GOT3 (cell line): ENCODE measurements at places on chromosomes 2 and 18.
A peak's percentile ranks its signal among the peaks of the same experiment; 100 is the strongest.

GRCh38 chr2:74507926-74508520 lies 528 bp upstream of the PCGF1 start:
- peak; percentile 34 for DNase-seq

- DNase-seq: no peak
Observed at GRCh38 chr2:44566059-44566458, 204.3 kb downstream of the CAMKMT start.

- DNase-seq: no peak
Observed at GRCh38 chr2:187232749-187233148, 215.3 kb downstream of the CALCRL start.

GRCh38 chr2:140177086-140177485 lies 1396.9 kb upstream of the NXPH2 start:
- DNase-seq: no peak

DNA sequence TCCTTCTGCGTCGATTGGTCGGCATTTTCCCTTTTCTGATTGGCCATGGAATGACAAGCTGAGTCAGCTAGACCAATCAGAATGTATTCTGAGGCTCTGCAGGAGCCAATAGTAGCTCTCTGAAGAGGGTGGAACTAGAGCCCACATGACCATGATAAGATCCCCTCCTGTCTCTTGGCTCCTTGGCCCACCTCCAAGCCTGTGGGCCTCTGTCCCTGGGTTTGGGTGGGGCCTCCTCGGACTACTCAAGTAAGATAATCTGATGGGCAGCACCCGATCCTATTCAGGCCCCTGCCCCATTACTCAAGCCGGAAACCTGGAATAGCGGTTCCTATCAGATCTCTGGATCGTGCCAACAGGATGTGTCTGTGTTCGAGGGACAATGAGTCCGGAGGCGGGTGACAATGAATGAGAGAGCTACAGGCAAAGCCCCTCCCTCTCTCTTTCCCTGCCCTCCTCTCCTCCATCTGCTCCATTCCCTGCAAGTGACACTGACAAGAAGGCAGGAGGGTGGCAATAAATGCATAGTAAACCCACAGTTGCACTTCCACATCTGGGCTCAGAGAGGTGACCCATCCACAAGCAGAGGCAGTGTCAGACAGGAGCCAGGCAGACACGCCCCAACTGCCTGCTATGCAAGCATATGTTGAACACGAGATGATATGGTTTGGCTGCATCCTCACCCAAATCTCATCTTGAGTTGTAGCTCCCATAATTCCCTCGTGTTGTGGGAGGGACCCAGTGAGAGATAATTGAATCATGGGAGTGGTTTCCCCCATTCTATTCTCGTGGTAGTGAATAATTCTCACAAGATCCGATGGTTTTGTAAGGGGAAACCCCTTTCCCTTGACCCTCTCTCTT lies 114.7 kb downstream of the TNS1 start:
- DNase-seq: no peak

GRCh38 chr2:230904856-230905447 lies 20.1 kb downstream of the GPR55 start:
- no peak for DNase-seq

- DNase-seq: no peak
Observed at GRCh38 chr2:237873897-237874551, 14.6 kb downstream of the RAMP1 start.

DNA sequence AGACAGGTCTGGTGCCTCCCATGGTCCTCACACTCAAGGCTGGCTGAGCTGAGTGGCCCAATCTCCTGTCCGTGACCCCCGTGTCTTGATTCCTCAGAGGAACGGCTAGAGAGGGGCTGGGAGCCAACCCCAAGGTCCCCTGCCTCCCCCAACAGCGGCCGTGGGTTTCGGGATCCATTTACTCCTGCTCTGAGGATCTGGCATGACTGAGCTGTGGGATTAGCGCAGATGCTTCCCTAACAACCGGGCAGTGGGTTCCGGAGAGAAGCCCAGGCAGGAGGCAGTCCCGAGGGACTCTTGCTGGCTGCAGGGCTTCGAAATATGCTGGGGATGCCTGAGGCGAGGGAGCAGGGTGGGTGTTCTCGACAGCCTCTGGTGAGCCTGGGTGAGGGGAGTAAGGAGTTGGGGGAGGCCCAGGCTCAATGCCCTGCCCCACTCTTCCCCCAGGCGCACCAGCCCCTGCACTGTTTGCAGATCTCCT lies 18.9 kb downstream of the GPR35 start:
- DNase-seq: no peak

- no peak for DNase-seq
Observed at GRCh38 chr18:58041633-58042032, 2.4 kb upstream of the NEDD4L start.

- no peak for DNase-seq
Observed at GRCh38 chr2:1633936-1634587, 110.3 kb downstream of the PXDN start.

- no peak for DNase-seq
Observed at GRCh38 chr2:235779444-235779896, 285.6 kb downstream of the AGAP1 start.

- DNase-seq: no peak
Observed at GRCh38 chr18:43079422-43079821, 36.1 kb downstream of the RIT2 start.

GRCh38 chr2:104944495-104944894 lies 90.6 kb downstream of the POU3F3 start:
- no peak for DNase-seq

DNA sequence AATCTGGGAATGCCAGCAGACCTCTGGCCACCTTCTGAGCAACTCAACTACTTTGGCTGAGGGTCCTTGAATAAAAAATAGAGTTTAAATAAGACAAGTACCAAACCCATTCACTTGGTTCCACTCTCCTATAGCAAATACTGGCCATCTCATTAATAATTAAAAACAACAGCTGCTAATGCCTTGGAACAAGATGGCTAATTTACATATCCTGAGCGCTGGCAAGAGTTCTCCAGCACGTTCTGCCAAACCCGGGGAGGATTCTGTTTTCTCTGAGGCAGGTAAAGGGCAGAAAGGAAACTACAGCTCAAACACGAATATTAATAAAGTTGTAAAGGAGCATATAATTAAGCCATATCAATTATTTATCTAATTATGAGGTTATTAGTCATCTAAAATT lies 1123.7 kb downstream of the TDRD15 start:
- no peak for DNase-seq

DNA sequence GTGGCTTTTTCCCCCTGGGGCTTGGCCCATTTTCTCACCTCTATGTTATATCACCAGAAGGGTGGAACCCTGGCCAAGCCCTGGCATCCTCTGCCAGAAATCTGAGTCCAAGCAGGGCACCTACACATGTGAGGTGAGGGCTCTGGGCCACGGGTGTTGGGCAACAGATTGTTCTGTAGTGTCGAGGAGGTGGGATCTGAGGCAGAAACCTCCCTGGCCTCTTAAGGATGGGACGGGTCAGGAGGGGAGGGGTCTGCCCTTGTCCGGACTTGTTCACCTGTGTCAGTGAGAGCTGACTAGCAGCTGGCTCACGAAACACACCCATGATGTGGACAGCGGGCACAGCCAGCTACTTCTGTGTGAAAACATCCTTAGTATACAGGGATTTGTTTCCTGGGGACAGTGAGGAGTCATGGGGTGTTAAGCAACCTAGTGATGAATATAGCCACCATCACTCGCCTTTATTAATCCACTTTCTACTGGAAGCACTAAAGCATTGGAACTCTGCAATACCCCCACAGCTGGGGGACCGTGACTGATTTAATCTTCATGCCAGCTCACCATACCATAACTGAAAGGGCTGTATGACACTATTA lies 35.6 kb downstream of the EPAS1 start:
- no peak for DNase-seq

GRCh38 chr2:112152476-112153178 lies 14.4 kb downstream of the FBLN7 start:
- no peak for DNase-seq

DNA sequence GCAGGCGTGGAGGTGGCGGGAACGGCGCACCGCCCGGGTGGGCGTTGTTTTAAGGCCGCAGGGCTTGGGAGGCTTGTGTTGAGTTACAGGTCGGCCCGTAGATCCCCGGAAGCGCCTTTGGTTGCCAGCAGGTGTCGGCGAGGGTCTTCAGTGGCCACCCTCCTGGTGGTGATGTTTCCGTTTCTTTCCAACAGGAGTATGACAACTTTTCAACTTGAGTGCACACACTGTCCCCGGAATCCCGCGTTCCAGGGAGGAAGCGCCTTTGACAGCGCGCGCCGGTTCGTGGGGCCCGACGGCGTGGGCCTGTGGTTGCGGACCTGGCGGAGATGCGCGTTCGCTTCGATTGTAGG lies 1.0 kb upstream of the HDAC4 start:
- DNase-seq: peak; percentile 47

DNA sequence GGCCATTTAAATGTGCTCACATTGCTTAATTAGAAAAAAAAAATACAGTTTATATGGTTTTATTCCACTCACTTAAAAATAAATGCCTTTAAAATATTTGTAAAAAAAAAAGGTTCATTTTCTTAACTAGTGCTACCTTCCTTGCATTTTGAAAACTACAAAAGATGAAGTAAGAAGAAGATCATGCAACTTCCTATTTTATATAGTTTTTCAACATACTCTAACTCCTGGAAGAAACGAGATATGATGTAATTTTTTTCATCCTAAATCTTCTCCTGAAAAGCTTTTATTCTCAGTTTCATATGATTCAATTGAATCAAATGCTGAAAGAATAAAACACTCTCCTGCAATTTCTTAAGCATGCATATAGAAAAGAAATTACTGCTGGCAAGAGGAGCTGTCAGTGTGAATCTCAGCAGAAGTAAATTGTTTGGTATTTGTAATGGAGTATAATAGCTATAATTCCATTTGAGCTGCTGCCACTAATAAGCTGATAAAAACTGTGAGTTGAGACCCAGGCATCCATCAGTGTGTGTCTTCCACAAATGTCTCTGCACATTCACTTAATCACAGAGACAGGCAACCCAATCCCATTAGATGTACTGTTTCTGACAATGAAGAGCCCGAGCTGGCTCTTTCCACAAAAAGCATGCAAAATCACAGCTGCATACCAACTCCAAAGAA lies 3.7 kb downstream of the FTCDNL1 start:
- DNase-seq: no peak

DNA sequence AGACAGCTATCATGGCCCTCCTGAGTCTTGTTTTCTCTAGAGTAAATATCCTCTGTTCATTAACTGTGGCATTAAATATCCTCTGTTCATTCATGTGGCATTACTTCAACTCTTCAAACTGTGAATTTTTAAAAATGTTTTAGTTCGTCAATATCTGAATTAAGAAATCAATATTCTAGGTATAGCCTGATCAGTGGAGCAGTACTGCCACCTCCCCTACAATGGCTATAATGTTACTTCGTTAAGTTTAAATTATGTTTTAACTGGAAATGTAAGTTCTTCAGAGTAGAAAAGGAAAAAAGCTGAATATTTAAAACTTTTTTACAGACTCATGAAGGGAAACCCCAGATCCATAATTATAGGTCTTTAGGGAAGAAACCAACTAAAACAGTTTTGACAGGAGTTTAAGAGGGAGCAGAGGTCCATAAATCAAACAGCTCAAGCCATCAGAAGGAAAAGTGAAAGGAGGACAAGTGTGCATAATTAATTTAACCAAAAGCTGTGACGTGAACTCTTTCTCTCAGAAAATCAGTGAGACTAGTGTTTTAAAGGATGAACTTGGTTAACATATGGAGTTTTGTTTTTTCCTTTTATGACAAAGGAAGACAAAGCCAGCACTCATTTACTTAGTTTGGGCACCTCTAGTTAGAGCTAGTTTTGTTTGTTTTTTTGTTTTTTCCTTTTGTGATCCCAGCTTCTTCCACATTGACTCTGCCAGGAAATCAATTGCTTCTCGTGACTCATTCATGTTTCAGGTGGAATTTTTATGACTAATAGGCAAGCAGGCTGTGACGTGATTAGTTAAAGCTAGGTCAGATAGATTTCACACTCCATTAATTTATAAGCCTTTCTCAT lies 44.9 kb downstream of the RBBP8 start:
- no peak for DNase-seq

- DNase-seq: no peak
Observed at GRCh38 chr2:644871-645270, 32.3 kb downstream of the TMEM18 start.

GRCh38 chr2:120712180-120712681 lies 23.4 kb upstream of the GLI2 start:
- DNase-seq: no peak

- no peak for DNase-seq
Observed at GRCh38 chr2:215831296-215831913, 181.9 kb downstream of the MREG start.

- DNase-seq: no peak
Observed at GRCh38 chr2:161312996-161313395, 4.8 kb downstream of the PSMD14 start.

GRCh38 chr2:88601286-88601685 lies 26.0 kb downstream of the EIF2AK3 start:
- no peak for DNase-seq

DNA sequence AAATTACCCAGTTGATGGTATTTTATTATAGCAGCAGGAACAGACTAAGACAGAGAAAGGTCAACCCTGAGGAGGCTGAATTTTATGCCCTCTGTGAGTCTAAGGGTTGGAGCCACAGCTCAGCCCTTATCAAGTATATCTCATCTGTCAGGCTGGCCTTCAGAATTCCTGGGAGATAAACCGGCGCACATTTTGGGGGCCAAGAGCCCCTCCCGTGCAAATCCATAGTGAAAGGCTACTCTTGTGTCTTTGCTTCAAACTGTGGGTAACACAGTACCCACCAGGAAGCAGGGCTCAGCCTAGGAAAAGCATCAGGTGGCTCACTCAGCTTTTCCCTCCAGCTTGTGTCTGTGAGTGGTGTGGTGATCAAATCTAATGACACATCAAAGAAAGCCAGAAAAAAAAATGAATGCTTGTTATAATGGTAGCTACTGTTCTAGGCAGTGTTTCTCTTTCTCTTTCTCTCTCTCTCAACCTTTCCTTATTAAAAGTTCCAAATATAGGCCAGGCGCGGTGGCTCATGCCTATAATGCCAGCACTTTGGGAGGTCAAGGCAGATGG lies 25.0 kb upstream of the ASXL2 start:
- DNase-seq: no peak

DNA sequence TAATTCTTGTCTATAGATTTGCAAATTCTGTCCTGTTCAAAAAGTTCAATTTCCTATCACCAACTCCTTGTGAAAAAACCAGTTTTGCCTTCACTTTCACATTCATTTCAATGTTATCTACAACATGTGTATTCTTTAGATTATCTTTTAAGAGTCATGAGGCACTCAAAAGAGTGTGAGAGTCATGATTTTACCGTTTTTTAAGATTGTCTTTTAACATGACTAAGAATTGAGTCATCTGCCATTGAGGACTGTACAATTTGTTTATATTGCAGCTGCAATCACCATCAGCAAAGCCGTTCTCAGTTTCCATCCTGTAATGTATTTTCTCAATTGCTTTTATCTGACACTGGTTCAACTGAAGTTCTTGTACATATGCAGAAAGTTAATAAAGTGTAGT lies 275.8 kb downstream of the LNPK start:
- DNase-seq: no peak

GRCh38 chr18:13256444-13257305 lies 38.1 kb downstream of the LDLRAD4 start:
- no peak for DNase-seq
